ENCODE measurements at places on chromosomes 3 and 15. TPM values are rescaled to one million over a fixed set of nuclear protein-coding genes. Genes with fewer than 3 reads are reported as not detected.

Gene CCDC39
- total RNA-seq, result not detected

Gene CFAP100
- not detected for total RNA-seq

GRCh38 chr3:9630550-9631139 is 18.7 kb upstream of the MTMR14 start:
- DNase-seq, result no peak

DNA sequence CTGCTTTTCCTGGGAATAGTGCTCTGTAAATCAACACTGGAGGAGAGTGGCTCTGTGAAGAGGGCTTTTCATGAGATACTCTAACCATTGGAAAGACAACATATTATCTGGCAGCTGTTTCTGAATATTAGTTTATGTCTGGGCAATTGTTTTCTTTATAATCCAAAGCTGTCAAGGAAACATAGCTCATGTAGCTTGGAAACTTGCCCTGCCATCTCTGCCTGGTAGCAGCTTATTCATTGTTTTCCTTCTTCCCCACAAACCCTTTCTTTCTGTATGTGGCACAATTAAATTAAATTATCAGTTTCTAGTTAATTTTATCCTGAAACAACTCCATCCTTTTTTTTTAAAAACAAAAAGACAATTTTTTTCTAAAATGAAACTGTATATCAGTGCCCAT is 160.0 kb downstream of the EDEM1 start:
- DNase-seq, result no peak

- DNase-seq, result no peak
Observed at GRCh38 chr15:66169023-66169422, 84.5 kb downstream of the MEGF11 start.

GRCh38 chr3:134066651-134067530 is 37.2 kb upstream of the SLCO2A1 start:
- DNase-seq, result no peak

GRCh38 chr15:74784426-74785193 is 2.7 kb downstream of the CSK start:
- DNase-seq, result no peak

DNA sequence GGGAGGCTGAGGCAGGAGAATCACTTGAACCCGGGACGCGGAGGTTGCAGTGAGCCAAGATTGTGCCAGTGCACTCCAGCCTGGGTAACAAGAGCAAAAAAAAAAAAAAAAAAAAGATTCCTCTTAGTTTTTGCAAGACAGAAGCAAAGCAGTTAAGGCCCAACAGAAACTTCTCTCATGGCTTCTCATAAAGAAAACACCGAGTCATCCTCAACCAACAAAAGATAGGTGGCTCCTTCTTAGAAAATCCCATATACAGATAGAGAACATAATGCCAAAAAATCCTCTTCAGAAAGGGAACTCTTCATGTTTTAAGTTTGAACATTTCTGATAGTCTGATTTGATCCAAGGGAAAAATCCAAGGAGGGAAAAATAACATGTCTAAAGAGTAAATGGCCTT is 12.5 kb upstream of the SKIL start:
- DNase-seq, result peak; percentile 54

DNA sequence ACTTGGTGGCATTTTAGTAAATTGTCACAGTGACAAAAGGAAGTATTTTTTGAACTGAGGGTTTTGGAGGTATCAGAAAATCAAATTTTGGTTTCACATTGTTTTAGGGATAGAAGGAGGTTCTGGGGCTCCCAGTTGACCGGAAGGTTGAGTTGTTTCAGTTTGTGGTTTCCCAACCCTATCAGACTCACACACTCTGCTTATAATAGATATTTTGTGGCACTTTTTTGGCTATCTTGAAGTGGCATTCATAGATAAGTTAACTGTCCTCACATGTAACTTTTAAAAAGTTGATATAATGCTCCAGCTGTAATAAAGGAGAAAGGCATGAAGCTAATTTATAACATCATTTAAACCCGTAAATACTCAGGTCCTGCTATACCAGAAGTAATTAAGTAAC is 12.8 kb downstream of the ARMC8 start:
- no peak for DNase-seq

Data from IMR-90 (cell line).